ENCODE measurements at places on chromosomes 3 and 15. TPM values are rescaled to one million over a fixed set of nuclear protein-coding genes. Genes with fewer than 3 reads are reported as not detected.

The TFDP2 gene
- total RNA-seq = 125 TPM

The EXD1 gene
- total RNA-seq = not detected

The CTDSPL2 gene
- total RNA-seq = 26.1 TPM

The CPLX3 gene
- total RNA-seq = not detected

The PPM1L gene
- total RNA-seq = 132 TPM

The EHHADH gene
- total RNA-seq = 1.8 TPM

The TUBGCP4 gene
- 13.6 TPM for total RNA-seq

DNA sequence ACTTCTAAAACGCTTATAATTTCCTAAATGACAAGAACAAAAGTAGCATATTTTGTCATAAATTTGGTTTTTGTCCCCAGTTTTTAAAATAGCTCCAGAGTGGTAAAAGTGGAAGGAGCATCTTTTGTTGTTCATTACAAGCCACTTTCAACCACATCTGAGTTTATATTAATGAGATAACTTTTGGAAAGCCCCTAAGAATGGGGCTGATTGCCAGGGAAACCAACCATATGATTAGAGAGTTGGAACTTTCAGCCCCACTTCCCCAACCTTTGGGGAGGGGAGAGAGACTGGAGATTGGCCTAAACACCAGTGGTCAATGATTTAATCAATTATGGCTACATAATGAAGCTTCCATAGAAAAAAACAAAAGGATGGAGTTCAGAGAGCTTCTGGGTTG lies 57.4 kb downstream of the CPA3 start:
- no peaks in the 10 kb centered on the region for H3K36me3 ChIP-seq
- H3K27ac ChIP-seq = no peak overlapping the region
- H3K4me1 ChIP-seq = no peaks in the 10 kb centered on the region

DNA sequence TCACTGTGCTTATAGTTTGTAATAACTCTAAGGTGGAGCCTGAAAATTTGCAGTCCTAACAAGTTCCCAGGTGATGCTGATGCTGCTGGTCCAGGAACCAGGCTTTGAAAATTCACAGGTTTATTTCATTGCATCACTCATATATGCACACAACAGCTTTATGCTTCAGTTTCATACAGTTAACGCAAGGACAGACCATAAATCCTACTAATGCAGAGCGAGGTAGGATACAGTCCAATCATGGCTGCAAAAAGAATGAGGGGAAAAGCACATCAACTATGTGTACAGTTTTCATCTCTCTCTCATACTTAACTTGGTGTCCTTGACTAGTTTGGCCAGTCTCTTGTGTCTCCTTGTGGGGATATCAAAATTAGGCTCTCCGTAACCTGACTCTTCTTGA lies 135.1 kb downstream of the SLCO3A1 start:
- no peak for DNase-seq
- no peaks in the 10 kb centered on the region for H3K27me3 ChIP-seq

- H3K36me3 ChIP-seq = no peaks in the 10 kb centered on the region
- no peaks in the 10 kb centered on the region for H3K27me3 ChIP-seq
- no peaks in the 10 kb centered on the region for H3K4me1 ChIP-seq
- no peak for DNase-seq
- no peak overlapping the region for H3K4me3 ChIP-seq
Measured at GRCh38 chr3:43531835-43532234, 90.0 kb downstream of the ANO10 start.

DNA sequence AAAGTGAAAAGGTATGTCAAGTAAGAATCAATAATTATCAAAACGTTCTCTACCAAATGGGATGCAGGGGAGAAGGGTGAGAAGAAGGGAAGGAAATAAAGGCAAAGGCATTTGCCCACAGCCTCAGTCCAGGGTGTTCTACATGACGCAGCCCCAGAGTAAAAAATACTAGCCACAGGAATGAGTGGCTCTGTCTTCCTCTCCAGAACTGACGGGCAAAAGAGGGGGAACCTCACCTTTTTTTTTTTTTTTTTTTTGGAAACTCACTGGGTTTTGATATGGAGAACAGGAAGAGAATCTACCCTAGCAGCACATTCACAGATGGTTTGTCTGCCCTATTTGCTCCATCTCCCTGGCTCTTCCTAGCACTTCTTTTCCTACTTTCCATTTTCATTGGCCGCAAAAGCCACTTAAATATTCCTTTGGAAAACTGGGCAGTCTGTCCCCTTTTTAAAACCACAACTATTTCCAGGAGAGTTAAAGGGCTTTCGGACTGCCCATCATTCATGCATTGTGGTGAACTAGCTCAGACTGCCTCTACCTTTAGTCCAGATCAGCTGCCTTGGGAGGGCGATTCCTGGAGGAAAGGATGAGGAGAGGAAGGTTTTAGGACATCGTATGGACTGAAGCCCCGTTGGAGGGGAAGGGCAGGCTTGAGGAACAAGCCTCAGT lies 28.2 kb downstream of the B3GNT5 start:
- H3K36me3 ChIP-seq = no peaks in the 10 kb centered on the region
- no peak for DNase-seq
- H3K4me1 ChIP-seq = peaks cover 23% of the 10 kb centered on the region
- H3K27ac ChIP-seq = no peak overlapping the region
- H3K4me3 ChIP-seq = no peak overlapping the region

- DNase-seq = no peak
- H3K27me3 ChIP-seq = no peaks in the 10 kb centered on the region
- peak overlapping the region; percentile 74 for H3K27ac ChIP-seq
- peaks cover 26% of the 10 kb centered on the region for H3K4me1 ChIP-seq
- peaks cover 32% of the 10 kb centered on the region for H3K36me3 ChIP-seq
Measured at GRCh38 chr3:184836090-184836822, 24.3 kb downstream of the VPS8 start.

DNA sequence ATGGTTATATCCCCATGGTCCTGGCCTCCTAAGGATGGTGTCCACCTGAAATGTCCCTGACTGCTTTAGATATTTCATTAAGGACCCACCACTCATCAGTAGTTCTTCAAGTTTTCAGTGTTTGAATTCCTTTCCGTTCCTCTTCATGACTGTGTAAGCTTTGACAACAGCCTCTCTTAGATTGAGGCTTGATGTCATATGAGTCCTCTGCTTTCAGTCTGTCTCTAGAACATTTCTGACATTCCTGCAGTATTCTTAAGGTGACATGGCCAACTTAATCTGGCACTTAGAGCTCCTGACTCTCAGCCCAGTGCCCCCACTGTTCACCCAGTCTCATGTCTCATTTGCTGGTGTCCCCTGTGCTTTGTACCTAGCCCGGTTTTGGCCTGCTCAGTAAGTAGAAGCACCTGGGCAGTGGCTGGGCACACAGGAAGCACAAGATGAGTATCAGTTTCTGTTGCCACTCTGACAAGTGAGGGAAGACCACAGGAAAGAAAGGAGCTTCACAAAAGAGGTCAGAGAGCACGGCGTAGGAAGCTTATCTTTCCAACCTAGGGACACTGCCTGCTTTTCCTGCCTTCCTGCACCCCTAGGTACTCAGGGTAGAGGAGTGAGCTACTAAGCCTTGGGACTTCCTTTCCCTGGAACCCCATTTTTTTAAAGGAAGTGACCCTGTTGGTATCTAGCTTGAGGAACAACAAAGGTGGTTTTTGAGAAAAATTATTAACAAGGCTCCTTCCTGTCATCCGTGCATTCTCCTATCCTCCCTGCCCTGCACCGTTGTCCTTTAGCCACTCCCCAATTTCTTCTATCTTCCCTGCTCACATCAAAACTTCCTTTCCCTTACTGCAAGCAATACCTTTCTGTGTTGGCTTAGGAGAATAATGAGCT lies 103.1 kb downstream of the KLHL25 start:
- H3K36me3 ChIP-seq = no peaks in the 10 kb centered on the region
- peak overlapping the region; percentile 11 for H3K27ac ChIP-seq
- no peak for DNase-seq
- H3K4me3 ChIP-seq = no peak overlapping the region
- no peaks in the 10 kb centered on the region for H3K27me3 ChIP-seq

GRCh38 chr3:83567935-83568334 lies 1390.9 kb upstream of the CADM2 start:
- H3K4me3 ChIP-seq = no peak overlapping the region
- H3K27me3 ChIP-seq = no peaks in the 10 kb centered on the region
- no peaks in the 10 kb centered on the region for H3K4me1 ChIP-seq
- H3K36me3 ChIP-seq = no peaks in the 10 kb centered on the region

GRCh38 chr3:66297900-66298299 lies 77.1 kb downstream of the SLC25A26 start:
- H3K36me3 ChIP-seq = no peaks in the 10 kb centered on the region
- H3K27me3 ChIP-seq = no peaks in the 10 kb centered on the region
- H3K4me1 ChIP-seq = peaks cover 33% of the 10 kb centered on the region
- DNase-seq = no peak

- no peaks in the 10 kb centered on the region for H3K27me3 ChIP-seq
- H3K4me1 ChIP-seq = peaks cover 38% of the 10 kb centered on the region
- DNase-seq = no peak
- H3K4me3 ChIP-seq = no peak overlapping the region
- no peaks in the 10 kb centered on the region for H3K36me3 ChIP-seq
Measured at GRCh38 chr3:187919048-187919447, 173.8 kb upstream of the BCL6 start.

DNA sequence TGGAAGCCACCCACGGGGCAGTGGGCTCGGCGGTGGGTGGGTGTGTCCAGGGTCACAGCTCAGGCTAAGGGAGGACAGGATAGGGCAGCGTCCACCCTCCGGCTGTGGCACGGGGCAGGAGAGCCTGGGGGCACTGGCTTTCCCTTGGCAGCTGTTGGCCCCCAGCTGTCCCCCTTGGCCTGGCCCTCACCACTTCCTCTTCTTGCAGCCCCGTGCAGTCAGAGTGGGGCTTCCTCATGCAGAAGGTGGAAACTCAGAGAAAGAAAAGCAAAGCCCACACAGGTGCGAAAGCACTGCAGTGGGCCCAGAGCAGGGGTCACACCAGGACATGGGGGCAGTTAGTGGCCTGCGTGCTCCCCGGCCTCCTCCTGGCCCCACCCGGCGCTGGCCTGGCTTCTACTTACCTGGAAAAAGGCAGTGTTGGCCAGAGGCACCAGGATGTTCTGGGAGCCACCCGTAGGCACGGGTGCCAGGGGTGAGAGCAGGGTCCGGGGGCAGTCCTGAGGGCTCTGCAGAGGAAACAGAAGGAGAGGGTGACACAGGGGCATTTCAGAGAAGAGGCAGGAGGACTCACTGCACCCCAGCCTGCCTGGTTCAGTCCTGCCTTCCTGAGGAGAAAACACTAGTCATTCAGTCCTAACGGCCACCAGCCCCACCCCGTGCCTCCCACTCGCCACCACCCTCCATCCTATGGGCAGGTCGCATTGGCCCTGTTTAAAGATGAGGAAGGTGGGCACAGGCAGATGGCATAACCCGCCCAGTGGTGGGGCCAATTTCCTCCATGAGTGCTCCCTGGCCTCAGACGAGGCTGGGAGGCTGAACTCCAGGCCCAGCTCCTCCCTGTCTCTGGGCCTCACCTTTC lies 28.3 kb downstream of the PLXND1 start:
- DNase-seq = no peak
- no peaks in the 10 kb centered on the region for H3K27me3 ChIP-seq
- H3K4me1 ChIP-seq = peaks cover 11% of the 10 kb centered on the region
- H3K36me3 ChIP-seq = no peaks in the 10 kb centered on the region
- no peak overlapping the region for H3K4me3 ChIP-seq

DNA sequence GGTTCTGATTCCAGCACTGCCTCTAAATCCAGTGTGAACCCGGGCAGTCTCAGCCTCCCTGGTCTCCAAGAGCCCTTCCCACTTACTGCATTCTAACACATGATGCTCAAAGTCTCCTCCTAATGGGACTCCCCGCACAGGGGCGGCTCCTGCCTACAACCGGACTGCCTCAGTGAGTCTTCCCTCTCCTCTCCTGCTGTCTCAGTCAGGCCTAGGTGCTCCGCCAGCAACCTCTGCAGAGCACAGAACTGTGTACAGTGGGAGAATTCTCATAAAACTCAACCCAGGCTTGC lies 28.9 kb downstream of the TBC1D2B start:
- no peak for DNase-seq
- peaks cover 26% of the 10 kb centered on the region for H3K4me1 ChIP-seq
- no peaks in the 10 kb centered on the region for H3K36me3 ChIP-seq
- H3K4me3 ChIP-seq = no peak overlapping the region
